ENCODE measurements at places on chromosomes 5 and 9.

DNA sequence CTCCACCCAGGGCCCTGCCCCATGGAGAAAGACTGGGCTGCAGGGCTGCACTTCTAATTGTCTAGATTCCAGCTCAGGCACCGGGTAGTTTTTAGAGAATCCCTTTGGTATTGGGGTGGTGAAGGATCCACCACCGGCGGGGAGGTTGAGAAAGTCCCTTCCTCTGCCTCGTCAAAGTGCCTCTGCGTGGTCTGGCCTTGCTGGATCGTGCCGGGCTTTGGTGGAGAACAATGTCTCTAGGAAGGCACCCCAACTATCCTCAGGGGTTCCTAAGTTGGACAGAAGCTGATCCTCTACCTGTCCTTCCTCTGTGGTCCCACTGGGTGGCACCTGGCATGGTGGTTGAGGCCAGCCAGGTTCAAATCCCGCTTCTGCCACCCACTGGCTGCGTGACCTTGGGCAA lies 7.3 kb upstream of the AMBP start:
- DNase-seq = no peak

DNA sequence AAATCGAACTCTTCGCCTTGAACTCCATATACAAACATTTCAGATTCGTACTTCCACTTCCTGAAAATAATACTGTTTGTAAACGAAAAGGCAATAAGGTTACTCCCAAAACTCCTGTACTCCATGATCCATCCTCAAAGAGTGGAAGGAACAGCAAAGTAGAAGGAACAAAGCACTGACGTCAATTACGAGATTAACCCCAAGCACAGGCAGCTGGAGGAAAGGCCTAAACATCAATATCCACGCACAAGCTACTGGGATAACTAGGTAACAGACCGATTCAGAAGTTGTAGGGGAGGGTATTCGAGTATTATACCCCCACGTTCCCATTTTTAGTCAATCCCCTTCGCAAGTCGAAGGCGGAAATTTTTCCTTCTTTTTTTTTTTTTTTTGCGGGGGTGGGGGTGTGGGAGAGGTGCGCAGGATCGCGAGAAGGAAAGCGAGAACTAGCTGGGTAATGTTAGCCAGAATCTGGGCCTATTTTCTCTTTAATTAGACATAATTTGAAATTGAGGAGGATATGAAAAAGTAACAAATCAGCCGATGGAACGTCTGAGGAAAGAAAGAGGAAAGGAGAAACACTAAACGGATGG lies 909 bp downstream of the AFF4 start:
- peak; percentile 63 for DNase-seq

GRCh38 chr5:150787656-150788055 lies 9.1 kb downstream of the SMIM3 start:
- DNase-seq = no peak

- DNase-seq = no peak
Observed at GRCh38 chr5:144815131-144815530, 644.5 kb downstream of the KCTD16 start.

- DNase-seq = peak; percentile 14
Observed at GRCh38 chr5:31720004-31720403, 81.1 kb downstream of the PDZD2 start.

DNA sequence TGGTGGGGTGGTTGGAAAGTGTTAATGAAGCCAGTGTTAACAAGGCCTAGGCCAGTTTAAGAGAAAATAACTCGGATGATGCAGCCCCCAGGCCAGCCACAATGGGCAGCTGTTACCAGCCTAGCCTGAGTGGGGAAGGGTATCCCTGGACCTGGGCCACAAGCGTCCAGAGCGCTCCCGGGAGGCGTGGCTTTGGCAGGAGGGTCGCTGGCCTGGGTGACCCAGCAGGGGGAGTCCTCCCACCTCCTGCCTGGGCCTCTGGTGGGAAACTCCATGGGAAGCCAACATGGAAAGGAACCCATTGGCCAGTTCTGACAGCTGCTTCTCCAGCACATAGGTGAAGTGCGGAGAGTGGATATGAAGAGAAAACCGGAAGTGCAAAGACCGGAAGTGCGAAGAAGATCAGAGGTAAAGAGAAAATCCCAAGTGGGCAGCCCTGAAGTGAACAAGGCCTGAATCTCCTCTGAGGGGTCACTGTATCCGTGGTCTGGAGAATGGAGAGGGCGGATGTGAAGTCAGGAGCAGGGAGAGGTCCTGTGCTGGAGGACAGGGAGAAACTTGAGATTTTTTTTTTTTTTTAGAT lies 79.0 kb downstream of the ADCY2 start:
- no peak for DNase-seq

DNA sequence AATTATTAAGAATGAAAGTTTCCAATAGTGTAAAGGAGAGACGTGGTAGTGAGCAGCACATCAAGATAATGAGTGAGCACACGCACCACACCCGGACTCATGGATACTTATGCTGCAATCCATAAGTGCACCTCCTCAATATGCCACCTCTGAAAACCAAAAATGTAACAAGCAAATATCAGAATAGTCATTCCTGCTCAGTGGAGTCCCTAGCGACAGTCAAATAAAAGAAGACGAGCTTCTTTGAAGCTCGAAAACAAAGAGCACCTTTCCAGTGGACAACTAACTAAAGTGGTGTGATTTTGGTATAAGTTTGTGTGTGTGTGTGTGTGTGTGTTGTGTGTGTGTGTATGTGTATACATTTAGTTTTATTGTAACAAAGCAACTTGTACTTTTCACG lies 241.3 kb downstream of the DEPDC1B start:
- no peak for DNase-seq

DNA sequence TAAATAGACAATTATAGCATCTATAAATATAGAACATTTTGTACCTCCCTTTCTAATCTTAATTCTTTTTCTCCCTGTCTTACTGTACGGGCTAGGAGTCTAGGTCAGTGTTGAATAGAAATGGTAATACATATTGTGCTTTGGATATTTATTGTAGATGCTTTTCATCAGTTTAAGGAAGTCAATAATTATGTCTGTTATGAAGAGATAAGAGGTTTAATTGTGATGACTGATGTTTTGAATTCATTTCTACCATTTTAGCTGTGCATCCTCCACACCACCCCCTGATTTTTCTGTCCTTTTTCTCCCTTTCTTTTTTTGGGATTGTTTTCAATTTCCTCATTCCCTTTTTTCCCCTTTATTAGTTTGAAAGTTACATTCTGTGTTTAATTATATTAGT lies 95.8 kb downstream of the DOCK2 start:
- DNase-seq = no peak

GRCh38 chr9:15221746-15222145 lies 85.3 kb downstream of the TTC39B start:
- no peak for DNase-seq

GRCh38 chr5:115096034-115096769 lies 73.5 kb downstream of the TRIM36 start:
- peak; percentile 15 for DNase-seq

DNA sequence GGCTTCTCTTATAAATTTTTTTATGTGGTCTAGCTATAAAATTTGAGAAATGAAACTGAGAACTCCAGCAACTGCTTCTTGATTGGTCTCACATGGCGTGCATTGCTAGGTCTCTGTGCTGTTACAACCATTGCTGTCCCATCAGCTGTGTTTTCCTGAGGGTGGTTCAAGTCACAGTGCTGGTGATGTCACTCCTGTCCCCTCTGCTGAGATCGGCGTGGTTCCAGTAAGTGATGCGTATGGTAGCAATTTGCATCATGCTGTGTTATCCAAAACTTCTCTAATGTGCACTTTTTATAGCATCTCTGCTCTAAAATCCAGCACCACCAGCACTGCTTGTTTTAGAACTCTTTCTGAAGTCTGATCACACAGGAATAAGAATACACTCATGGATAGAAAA lies 112.6 kb upstream of the ZNF608 start:
- no peak for DNase-seq

GRCh38 chr5:165333623-165334022 lies 1828.2 kb downstream of the MAT2B start:
- no peak for DNase-seq

DNA sequence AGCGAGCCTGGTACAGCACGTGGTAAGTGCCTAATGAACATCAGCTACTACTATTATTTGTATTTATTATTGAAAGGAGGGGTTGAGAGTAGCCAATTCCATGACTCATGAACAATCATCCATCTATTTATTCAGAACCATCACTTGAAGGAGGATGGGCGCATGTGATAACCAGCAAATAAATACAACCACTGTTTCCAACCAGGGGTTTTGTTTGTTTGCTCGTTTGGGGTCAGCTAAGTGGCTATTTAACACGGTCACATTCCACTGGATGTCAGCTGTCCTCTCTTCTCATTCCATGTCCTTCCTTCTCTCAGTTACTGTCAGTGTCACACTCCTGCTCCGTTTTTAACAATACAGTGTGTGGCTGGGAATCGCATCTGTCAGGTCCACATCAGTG lies 8.6 kb downstream of the RAPGEF1 start:
- no peak for DNase-seq

DNA sequence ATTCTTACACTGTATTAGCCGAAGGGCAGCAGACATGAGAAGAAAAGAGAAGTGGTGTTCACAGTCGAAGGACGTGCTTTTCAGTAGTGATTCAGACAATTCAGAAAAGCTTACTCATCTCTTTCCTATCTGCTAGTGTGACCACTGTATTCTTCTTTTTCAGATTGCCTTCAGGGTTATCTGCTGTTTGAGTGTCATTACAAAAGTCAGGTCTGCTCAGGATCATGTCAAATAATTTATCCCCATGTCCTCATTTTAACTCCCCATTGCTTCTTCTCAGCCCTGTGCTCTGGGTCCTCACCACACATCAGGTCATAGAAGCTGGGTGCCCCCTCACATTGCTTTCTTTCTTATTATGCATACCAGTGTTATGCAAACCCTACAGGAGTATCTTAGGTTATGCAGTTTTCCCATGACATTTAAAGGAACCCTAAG lies 394.0 kb downstream of the CETN3 start:
- peak; percentile 34 for DNase-seq

DNA sequence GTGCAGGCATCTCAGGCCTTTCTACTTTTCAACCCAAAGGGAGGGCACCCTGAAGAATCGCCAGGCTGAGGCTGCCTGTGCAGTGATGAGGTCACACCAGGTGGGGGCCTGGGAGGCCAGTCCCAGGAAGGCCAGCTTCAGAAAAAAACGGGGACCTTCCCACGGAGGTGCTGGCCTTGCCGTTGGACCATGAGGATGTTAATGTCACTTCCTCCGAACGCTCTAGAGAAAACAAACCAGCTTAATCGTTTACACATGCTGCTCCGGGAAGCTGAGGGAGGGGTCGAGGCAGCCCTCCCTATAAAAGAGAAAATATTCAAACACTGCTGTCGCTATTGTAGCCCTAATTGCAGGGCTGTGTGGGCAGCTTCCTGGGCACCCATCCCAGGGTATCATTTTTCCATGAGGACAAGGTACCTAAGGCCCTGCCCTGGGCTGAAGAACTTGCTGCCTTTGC lies 27.0 kb downstream of the PTGES start:
- no peak for DNase-seq

- DNase-seq = peak; percentile 4
Observed at GRCh38 chr5:153358315-153358976, 132.0 kb upstream of the GRIA1 start.

DNA sequence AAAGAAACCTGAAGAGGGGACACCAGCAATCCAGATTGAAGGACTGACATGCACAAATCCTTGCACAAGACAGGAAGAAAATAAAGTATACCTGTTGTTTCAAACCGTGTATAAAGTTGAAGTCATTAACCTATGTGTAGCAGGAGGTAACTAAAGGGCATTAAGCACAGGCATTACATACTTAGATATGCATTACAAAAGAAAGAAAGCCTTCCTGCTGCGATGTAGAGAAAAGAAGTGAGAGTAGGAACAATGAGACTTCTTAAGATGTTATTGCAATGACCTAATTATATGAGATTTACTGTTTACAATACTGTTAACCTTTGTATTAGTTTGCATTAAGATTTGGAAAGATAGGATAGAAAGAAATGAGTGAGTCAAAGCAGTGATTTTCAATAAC lies 308.9 kb upstream of the PTPRD start:
- no peak for DNase-seq

- peak; percentile 82 for DNase-seq
Observed at GRCh38 chr5:61304590-61305381, 27.3 kb upstream of the ZSWIM6 start.

- DNase-seq = no peak
Observed at GRCh38 chr5:76495870-76496269, 92.8 kb downstream of the IQGAP2 start.

- no peak for DNase-seq
Observed at GRCh38 chr5:130616161-130616560, 548.9 kb downstream of the HINT1 start.

- no peak for DNase-seq
Observed at GRCh38 chr5:10538103-10538788, 25.6 kb upstream of the ANKRD33B start.

DNA sequence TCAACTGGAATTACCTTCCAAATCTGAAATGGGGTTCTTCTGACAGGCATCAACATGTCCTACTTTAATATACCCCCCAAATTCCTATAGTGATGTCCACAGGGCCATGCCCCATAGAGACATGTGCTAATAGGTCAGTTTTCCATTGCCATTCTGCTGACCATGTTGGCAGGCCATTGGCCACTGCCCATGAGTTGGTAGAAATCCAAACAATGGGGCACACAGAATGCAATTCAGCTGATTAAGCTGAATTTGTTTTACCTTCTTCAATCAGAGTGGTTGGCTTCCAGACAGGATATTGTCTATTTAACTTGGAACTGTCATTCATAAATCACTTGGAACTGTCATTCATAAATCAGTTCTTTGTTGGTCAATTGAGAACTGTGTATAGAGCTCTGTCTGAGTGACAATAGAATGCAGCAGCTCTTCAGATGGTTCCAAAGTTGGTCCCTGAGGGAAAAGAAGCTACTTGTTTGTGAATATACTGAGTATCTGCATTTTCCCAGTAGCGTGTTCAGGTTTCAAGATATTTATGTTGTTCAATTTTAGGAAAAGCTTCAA lies 336.9 kb downstream of the DRD1 start:
- no peak for DNase-seq

DNA sequence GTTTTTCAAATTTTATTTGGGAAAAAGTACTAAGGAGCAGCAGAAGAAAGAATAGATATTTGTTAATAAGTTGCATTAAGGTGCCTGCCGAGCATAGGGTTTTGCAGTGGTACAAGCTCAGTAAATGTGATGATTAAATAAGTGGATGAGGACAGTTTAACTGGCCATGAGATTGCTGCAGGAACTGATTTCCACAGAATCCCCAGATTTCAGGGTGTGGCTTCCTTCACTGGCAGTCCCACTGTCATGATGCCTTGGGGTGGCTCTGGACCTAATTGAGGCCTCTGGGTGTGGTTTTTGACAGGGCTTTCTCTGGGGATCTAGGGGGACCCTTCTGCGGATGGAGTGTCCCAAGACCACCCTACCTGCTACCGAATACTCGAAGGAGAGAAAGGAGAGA lies 1.4 kb downstream of the PHF24 start:
- DNase-seq = no peak

- DNase-seq = no peak
Observed at GRCh38 chr5:87769157-87769556, 356.4 kb upstream of the CCNH start.

- no peak for DNase-seq
Observed at GRCh38 chr5:172821340-172821985, 12.6 kb upstream of the ERGIC1 start.

- DNase-seq = no peak
Observed at GRCh38 chr9:107036367-107036766, 173.4 kb downstream of the ZNF462 start.

Measured in M059J (cell line).